ENCODE measurements at places on chromosomes 5 and 9.

GRCh38 chr5:113846941-113847340 lies 333.4 kb downstream of the YTHDC2 start:
- no peak for DNase-seq

- no peak for DNase-seq
These were observed 485.3 kb upstream of the DMAC1 start for GRCh38 chr9:8284884-8285283.

DNA sequence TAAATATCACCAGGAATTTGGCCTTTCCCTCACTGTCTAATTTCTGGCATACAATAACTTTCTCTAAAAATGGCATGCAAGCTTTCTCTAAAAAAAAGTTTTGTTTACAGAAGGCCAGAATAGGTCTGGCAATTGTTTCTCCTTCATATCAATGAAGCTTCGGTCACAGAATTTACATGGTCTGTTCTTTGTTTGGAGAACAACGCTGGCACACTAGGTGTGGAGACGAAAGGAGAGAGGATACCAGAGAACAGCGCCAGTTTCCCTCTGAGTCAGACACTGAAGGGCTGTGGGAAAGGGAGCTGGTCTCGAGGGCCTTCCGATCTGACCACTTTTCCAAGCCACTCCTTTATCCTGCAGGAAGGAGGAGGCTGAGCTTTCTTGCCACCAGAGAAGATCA lies 60.1 kb upstream of the ITGA1 start:
- no peak for DNase-seq

DNA sequence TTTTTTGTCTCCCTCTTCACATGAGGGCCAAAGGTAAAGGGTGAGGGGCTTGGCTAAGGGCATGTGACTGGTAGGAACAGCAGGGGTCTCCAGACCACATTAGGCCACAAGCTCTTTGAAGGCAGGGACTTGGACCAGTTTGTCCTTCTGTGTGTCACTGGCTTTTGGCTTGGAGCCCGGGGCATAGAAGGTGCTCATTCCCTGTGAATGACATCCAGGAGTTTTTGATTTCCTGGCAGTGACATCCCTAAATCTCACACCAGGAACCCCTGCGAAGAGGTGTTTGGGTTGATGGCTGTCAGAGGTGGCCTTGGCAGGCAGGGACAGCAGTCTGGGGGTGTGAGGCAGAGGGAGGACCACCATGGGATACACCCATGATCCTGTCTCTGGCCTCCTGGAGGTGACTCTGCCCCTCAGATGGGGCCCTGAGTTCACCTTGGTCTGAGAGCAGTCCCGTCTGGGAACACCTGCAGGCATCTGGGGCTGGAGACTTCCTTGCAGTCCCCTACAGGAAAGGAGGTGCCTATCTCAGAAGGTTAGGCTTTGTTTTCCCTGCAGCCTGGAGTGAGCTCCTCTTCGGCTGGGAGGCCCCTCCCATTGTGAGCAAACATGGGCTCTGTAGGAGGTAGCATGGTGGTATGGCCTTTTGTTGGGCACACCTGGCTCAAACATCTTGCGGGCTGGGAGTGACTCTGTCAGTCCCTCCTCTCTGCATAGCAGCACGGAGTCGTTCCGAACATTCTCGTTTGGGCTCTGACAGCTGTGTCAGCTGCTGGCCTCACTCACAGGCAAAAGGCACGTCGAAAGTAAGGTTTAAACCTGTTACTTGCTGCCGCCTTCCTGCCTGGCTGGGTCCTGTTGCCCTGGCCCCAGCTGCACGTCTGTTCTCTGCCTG lies 38.6 kb upstream of the PITX1 start:
- DNase-seq, result no peak

DNA sequence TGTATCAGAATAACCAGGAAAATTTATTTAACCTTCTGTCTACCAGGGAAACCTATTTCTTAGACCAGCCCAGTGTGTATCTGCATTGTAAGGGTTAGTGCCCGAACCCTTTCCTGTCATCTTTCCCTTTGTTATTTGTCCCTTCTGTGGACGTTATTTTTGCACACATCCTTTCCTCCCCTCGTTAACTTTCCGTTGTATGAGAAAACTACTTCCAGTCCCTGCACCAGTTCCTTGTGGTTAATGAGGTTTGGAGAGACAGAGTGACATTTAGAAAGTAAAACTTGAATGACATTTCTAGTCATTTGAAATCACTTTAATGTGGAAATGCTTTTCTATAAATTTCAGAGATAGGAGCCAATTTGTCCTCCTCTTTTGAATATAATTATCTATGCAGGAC lies 4.3 kb upstream of the IFNB1 start:
- no peak for DNase-seq

GRCh38 chr5:39816156-39816845 lies 391.5 kb upstream of the DAB2 start:
- DNase-seq, result no peak

GRCh38 chr5:147169399-147169798 lies 65.4 kb upstream of the STK32A start:
- no peak for DNase-seq

- DNase-seq, result no peak
These were observed 6.3 kb downstream of the NR2F1 start for GRCh38 chr5:93589152-93589828.

GRCh38 chr5:6632324-6632887 lies 438 bp downstream of the NSUN2 start:
- DNase-seq, result no peak

- DNase-seq, result no peak
These were observed 336.9 kb upstream of the SLC24A2 start for GRCh38 chr9:20125727-20126126.

- no peak for DNase-seq
These were observed 155.5 kb upstream of the S1PR3 start for GRCh38 chr9:88835772-88836171.

DNA sequence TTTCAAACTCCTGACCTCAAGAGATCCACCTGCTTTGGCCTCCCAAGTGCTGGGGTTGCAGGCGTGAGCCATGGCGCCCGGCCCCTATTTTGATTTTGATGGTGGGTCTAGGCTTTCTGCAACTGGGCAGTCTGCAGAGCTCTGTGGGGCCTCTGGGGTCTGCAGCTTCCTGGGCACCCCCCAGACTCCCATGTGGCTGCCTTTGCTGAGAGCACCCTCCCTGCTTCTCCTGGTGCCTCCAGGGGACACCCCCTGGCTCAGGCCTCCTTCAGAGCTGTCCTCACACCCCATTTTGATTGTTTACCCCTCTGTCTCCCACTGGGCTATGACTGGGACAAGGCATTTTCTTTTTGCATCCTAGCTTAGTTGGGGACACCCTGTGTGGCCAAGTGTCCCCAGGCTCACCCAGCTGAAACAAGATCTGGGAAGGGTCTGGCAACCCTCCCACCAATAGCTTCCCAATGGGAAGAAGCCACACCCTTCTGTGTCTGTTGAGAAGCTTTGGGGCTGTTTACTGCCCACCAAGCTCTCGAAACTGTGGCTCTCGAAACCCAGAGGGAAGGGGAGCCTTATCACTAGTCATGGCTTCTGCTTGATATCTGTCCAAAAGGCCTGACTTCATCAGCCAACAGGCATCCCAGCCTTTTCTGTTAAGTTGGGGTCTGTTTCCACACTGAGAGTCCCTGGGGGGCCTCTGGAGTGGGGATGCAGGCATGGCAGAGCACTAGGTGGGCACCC lies 204.4 kb upstream of the IER5L start:
- no peak for DNase-seq

- DNase-seq, result no peak
These were observed 176.6 kb downstream of the DMRTA1 start for GRCh38 chr9:22623236-22623635.

- no peak for DNase-seq
These were observed 119.6 kb upstream of the NFIB start for GRCh38 chr9:14433351-14434157.

GRCh38 chr5:137660349-137660817 lies 75.5 kb downstream of the KLHL3 start:
- DNase-seq, result peak; percentile 59

DNA sequence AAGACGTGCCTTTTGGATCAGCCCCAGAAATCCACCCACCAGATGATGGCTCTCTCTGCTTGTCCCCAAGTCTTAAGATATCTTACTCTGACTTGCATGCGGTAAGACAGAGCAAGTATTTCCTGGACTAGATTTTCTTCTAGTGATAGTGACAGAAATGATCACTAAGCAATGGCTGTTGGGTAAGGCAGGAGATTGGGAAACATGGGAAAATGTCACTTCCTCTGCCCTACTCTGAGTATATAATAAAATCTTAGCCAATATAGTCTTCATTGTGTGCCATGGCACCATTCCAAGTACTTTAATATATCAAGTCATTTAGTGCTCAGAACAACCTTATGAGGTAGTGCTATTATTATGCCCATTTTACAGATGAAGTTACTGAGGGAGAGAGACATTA lies 31.0 kb upstream of the GNA14 start:
- no peak for DNase-seq

DNA sequence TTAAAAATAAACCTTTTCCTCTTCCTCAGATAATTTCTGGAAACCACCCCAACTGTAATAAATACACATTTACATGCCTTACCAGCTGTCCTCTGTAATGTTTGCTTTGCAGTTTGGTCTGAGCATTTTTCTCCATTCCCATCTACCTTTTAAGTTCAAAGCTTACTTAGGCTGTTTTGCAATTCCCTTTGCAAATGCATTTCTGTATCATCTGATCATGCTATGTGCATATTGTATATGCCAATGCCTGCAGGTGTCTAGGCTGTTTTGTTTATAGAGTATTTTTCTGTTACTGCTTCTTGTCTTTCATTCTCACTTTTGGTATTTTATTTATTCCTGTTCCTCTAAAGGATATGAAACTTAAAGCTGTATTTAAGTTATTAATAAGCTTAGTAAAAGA lies 86.3 kb downstream of the SLC44A1 start:
- no peak for DNase-seq

DNA sequence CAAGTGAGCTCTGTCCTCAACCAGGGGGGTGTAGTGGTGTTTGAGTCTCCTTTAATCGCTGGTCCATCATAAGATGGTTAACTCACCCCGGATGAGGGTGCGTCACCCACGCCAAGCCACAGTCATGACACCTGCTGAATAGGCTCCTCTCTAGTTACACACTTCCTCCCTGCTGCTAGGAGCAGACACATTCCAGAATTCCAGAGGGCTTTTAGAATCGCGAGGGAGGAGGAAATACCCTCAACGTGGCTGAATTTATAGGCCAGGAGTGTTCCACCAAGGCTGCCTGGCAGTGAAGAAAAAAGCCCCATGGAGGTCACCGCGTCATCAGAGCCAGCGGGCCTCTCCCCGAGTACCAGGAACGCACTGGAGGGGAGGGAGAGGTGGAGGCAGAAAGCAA lies 5.1 kb downstream of the GLRX start:
- no peak for DNase-seq

DNA sequence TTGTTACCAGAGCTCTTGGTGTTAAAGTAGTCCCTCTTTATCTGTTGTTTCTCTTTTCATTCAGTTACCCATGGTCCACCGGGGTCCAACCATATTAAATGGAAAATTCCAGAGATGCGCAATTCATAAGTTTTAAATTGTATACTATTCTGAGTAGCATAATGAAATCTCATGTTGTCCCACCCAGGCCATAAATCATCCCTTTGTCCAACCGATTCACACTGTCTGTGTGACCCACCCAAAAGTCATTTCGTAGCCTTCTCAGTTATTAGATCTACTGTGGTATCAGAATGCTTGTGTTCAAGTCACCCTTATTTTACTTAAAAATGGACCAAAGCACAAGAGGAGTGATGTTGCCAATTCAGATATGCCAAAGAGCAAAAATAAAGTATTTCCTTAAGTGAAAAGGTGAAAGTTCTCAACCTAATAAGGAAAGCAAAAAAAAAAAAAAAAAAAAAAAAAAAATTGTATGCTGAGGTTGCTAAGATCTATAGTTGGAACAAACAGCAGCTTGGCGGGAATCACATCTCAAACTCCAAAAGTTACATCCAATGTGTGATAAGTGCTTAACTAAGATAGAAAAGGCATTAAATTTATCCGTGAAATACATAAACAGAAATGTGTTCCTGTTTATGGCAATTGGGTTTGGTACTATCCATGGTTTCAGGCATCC lies 106.8 kb upstream of the GPBP1 start:
- no peak for DNase-seq

- DNase-seq, result no peak
These were observed at the start of gene FBLL1 for GRCh38 chr5:168528521-168529373. TSS of gene FBLL1 (plus strand) at chr5:168529305. CDS start at chr5:168529505, 200 bp downstream.

DNA sequence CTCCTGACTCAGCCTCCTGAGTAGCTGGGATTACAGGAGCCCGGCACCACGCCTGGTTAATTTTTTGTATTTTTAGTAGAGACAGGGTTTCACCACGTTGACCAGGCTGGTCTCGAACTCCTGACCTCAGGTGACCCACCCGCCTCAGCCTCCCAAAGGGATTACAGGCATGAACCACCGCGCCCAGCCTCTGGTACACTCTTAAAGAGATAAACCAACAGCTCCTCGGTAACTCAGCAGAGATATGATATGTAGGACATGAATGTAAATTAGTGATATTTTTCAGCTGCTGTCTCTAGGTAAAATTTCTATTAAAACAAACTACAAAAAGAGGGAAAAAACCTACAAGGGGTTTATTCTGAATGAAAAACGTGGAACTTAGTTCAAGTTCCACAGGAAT lies 42.8 kb upstream of the HK3 start:
- no peak for DNase-seq

- no peak for DNase-seq
These were observed 9.7 kb downstream of the RICTOR start for GRCh38 chr5:39064450-39064849.
